ENCODE measurements at places on chromosomes 6 and 20.

DNA sequence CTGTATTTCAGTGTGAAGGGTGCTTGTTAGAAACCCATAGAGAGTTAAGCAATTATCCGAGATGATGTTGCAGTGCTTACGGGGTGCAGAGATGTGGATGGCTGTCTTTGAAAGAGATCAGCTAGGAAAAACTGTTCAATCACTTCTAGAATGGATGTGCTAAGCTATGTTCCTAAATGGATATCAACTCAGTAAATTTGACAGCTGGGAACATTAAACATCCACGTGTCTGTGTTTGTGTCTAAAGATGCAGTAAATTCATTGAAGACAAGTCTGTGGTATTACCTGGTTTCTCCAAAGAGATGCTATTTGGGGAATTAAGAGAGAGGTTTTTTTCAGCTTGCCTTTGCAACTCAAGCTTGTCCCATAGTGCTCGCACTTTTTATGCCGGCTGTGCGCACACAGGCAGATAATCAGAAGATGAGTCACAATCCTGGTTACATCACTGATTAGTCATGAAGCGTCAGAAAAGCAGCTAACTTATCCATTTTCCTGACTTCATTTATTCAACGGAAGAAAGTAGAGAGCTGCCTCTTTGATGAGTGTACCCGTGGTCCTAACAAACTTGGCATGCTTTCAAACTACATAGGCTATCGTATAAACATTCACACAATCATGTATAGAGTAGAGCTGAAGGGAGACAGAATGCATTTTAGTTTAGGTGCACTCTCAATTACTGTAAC is 691.7 kb upstream of the SLC35B3 start:
- no peak for DNase-seq

DNA sequence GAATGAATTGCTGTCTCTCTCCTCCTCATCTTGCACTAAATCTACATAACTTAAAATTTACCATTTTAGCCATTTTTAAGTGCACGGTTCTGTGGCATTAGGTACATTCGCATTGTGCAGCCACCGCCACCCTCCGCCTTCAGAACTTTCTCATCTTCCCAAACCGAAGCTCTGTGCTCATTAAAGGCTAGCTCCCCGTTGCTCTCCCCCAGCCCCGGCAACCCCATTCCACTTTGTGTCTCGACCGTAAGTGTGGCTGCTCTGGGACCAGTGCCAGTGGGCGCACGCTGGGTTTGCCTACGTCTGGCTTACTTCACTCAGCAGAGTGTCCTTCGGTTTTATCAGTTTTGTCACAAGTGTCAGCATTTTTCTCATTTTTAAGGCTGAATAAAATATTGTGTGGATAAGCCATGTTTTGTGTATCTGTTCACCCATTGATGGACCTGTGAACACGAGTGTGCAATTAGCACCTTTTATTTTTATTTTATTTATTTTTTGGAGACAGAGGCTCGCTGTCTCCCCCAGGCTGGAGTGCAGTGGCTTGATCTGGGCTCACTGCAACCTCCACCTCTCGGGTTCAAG is 16.8 kb downstream of the SLC17A9 start:
- DNase-seq: no peak

DNA sequence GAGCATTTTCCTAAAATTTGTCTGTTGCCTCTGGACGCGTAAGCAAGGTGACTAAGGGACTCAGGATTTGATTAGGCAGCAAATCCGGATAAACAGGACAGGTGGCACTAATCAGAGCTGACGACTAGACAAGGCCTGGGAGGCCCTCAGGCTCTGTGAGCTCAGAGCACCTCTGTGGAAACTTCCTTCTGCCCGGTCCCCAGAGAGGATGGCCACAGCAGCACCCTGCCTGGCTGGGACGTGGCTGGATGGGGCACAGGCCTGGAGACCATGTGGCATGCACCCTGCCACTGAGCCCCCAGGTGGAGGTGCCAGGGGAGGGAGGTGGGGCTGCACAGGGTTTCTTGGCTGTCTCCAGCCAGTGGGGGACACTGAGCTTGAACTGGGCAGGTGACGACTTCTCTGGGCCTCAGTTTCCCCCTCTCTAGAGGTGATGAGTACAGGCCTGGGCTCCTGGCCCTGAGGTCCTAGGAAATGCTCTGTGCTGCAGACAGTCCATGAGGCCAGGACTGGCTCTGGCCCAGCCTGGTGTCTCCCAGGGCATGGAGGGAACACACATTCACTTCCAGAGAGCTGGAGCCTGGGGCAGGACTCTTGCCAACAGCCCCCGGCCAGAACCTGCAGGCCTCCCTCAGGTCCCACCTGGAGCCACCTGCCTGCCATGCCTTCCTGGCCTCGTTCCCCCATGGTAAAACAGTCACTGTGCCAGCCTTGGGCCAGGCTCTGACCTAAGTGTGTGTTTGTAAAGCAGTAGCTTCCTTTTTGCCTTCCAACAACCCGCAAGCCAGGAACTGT is 39.6 kb upstream of the STX16 start:
- DNase-seq: no peak

DNA sequence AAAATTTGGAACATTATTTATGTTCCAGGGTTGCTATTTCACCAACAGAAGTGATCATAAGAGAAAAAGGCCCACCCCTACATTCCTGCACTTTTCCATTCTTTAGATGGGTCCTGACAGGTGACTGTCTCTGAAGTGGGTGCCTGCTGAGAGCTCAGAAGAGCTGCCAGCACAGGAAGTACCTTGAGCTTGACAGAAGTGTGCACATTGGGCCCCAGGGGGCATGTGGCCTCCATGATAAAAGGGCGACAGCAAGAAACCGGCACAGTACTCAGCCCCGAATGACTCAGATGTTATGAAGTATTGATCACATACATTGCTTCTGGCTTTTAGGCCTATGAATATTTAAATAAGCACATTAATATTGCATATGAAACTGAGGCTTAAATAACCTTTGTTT is 150.4 kb downstream of the PCSK2 start:
- DNase-seq: no peak

DNA sequence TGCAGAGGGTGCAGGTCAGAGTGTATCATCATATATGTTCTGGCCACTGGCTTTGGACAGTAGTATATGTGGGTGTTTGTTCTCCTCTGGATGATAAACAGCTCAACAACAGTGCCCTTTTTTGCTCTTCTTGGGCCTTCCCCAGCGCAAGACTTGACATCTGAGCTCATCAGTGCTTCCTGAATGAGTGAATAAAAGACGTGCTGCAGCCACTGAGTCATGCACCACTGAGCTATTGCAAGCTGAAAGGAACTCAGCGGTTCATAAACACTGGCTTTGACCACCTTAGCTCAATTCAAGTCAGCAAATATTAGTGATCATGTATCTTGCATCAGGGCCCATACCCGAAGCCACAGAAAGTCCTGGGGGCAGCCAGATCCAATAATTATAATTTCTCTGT is 105.3 kb upstream of the KCNG1 start:
- DNase-seq: no peak

GRCh38 chr6:55299286-55299985 is 27.8 kb upstream of the GFRAL start:
- DNase-seq: no peak

GRCh38 chr6:113377362-113377942 is 479.7 kb upstream of the MARCKS start:
- no peak for DNase-seq

DNA sequence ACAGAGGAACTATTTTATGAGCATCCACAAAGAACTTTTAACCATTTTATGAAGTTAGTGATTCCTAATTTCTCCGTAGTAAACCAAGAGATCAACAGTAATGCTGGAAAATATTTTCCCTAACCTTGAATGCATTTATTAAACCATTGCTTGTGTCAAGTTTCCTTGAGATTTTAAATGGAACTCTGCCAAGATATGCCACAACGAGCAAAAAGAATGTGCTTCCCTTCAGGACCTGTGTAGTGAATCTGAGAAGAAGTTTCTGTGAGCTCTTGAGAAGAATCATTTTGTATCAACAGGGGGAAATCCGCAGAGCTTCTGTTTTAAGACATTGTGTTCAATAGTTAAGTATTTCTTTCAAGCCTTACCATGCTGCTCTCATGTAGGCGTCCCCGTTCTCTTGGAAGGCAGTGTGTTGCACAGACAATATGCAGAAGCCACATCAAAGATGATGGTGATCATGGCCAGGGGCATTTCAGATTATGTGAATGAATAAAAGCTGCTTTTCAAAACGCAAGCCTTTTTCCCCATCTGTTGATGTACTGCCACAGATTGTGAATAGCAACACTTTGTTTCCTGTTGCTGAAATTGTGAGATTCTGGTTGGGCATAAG is 439.8 kb downstream of the BMP2 start:
- no peak for DNase-seq

GRCh38 chr6:69820018-69820417 is 23.2 kb upstream of the LMBRD1 start:
- no peak for DNase-seq

DNA sequence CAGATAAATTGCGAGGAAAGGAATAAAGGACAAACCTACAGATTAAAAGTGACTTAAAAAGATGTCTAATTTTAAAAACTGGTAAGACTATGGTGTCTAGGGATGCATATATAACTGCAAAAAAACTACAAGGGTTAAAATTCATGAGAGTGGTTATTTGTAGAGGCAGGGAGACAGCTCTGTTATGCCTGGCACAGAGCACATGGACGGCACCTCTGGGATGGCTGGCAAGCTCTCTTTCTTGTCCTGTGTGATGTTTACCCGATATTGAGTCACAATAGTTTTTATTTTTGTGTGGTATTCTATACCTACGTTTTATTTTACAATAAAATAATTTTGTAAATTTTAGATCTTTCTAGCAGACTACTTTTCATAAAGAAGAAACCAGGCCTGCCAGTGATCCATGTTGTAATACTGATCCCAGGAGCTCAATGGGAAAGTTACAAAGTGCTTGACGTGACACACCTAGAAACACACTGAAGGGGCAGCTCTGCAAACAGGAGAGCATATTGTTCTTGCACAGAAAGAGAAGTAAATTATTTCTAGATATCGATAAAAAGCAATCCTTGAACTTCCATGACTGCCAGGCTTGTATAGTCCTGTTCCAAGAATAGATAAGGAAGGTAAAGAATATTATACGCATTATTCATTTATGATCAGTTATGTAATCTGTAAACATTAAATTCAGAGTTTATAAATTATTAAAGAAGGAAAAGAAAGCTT is 290.0 kb downstream of the PTPRK start:
- DNase-seq: no peak

- no peak for DNase-seq
These were observed 140.5 kb downstream of the PREX1 start for GRCh38 chr20:48687117-48687800.

DNA sequence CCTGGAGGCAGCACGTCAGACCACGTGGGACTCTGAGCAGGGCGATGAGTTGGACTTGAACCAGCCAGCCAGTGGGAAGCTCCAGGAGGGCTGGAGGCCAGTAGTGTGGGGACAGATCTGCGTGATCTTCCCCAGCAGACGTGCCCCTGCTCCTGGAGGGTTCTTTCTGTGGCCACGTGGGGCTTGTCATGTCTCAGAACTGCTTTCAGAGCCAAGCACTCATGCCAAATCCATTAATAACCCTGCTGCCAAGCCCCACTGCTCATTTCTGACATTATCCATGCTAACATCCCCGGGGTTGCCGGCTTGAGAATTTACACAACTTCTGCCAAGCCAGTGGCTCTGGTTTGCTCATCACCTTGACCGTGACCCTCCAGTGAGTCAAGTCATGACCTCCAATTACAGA is 38.3 kb downstream of the SIRPA start:
- DNase-seq: no peak

DNA sequence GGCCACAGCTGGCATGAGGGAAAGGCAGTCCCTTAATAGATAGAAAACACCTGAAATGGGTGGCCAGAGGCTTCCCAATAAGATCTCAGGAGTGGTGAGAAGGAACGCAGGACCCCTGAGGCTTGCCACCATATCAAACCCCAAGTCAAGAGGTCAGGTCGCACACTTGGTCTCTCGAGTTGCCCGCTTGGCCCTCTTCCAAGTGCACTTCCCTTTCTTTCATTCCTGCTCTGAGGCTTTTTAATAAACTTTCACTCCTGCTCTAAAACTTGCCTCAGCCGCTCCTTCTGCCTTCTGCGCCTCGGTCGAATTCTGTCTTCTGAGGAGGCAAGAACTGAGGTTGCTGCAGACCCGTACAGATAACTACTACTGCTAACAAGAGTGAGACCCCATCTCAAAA is 64.2 kb downstream of the SLC2A10 start:
- DNase-seq: no peak

DNA sequence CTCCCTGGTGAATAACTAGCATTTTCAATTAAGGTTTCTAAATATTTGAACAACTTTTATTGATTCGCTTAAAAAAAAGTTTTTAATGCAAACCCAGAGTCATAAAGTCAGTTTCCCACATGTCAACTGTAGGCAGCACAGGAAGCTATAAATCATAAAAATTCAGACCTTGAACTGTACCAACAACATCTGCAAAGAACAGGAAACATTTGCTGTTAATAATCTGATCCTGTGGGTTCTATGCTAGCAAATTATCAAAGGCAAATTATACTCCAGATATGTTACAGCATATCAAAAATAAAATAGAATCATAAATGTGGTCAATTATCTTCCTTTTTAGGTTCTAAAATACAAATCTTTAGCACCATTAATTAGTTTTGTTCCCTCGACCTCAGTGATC is 16.6 kb upstream of the MAP7 start:
- DNase-seq: peak; percentile 66
